Adrenal gland (tissue), 19 donors: ENCODE measurements at places on chromosomes 7 and 10. TPM values are rescaled to one million over a fixed set of nuclear protein-coding genes. Genes with fewer than 3 reads are reported as not detected.

DNA sequence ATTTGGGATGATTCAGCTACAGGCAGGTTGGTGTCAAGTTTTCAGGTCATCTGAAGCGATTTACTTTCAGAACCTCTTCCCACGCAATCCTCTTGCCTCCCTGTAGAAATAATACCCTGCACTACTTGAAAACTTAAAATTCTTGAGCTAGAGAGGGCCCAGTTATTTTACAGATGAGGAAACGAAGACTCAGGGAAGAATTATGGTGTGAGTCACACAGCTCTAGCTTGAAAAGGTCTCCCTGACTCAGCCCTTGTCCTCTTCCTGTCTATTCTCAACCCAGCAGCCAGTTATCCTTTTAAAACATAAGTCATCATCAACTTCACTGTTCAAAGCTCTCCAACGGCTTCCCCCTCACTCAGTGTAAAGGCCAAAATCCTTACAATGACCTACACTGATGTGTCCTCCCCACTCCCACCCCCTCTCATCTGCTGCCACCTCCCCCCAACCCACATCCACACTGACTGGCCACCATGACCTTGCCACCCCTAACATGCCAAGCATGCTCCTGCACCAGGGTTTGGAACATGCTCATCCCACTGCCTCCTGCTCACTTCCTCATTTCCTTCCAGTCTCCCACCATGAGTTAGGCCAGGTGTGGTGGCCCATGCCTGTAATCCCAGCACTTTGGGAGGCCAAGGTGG is 3.4 kb downstream of the DNMBP start:
- H3K36me3 ChIP-seq, result no peaks in the 10 kb centered on the region
- peak; percentile 40 for DNase-seq
- peaks cover 55% of the 10 kb centered on the region for H3K4me1 ChIP-seq
- H3K27ac ChIP-seq, result peak overlapping the region; percentile 9
- no peak overlapping the region for H3K4me3 ChIP-seq

- H3K36me3 ChIP-seq, result no peaks in the 10 kb centered on the region
- H3K4me1 ChIP-seq, result no peaks in the 10 kb centered on the region
- no peak overlapping the region for H3K4me3 ChIP-seq
- H3K27me3 ChIP-seq, result no peaks in the 10 kb centered on the region
- DNase-seq, result peak; percentile 4
These were observed 45.9 kb upstream of the ANTXRL start for GRCh38 chr10:46240684-46241565.

WNT8B gene
- 0.55 TPM for total RNA-seq

SLC35G1 gene
- 2.5 TPM for total RNA-seq

ATAD1 gene
- 40.7 TPM for total RNA-seq
